NT2/D1 (cell line): ENCODE measurements at places on chromosomes 5 and 9.

DNA sequence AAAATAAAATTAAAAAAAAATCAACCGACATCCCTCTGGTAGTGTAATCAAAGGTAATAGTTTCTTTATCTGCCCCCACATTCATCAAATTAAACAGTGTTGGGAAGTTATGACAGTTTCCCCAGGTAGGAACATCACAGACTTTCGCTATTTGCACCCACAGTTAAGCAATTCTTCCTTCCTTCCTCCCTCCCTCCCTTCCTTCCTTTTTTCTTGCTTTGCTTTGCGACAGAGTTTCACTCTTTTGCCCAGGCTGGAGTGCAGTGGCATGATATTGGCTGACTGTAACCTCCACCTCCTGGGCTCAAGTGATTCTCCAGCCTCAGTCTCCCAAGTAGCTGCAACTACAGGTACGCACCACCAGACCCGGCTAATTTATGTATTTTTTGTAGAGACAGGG is 10.8 kb upstream of the BICD2 start:
- no peak for DNase-seq

- DNase-seq = no peak
Observed at GRCh38 chr5:64195981-64196380, 30.3 kb downstream of the RNF180 start.

DNA sequence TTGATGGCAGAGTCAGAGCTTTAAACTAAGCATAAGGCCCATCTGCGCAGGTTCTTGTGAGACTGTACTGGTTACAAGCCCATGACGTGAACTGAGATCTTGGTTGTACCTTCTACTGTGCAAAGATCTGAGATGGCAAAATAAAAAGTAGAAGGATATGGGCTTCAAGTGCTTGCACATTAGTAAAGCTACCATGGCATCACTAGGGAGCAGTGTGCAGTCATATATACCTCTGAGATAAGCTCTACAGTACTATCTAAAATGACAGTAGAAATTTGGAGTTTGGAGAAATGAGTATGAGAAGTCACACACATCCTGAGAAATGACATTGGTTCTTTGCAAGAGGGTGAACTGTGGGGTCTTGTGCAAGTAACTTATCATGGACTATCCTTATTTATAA is 408.2 kb upstream of the PRR16 start:
- DNase-seq = no peak

DNA sequence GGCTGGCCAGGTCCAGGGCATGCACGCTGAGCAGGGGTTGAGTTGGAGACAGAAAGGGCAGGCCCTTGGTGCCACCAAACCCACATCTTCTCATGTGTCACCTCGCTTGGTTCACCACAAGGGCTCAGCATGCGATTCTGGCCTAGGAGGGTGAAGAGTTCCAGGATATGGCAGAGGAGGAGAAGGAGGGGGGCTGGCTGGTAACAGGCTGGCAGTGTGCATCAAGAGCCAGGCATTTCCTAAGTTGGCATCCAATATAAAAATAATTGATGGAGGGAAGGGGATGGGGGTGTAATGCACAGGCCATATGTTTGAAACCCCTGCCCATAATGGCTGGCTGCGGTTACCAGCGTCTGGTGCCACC is 255.6 kb downstream of the NFIB start:
- no peak for DNase-seq

- no peak for DNase-seq
Observed at GRCh38 chr5:5497152-5497788, 74.8 kb downstream of the ICE1 start.

- no peak for DNase-seq
Observed at GRCh38 chr9:89011683-89012082, 20.4 kb downstream of the S1PR3 start.

DNA sequence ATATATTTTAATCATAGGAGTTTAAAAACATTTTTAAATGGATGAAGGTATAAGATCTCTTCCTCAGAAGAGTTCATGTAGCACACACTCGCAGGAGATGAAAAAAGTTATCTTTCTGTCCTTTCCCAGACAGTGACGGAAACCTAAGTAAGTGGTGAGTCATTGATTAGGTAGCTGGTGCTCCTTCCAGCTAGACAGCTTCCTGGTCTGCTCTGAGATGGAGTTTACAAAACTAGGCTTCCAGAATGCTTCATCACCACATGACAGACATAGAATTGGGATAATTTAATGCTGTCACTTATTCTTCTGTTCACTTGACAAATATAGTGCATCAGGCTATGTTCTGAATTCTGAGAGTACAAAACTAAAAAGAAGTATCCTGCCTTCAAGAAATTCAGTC is 2393.0 kb upstream of the C9orf72 start:
- no peak for DNase-seq

GRCh38 chr5:171706736-171707441 is 78.7 kb upstream of the SMIM23 start:
- no peak for DNase-seq

GRCh38 chr5:59038798-59039295 is 456.0 kb downstream of the RAB3C start:
- no peak for DNase-seq

- DNase-seq = no peak
Observed at GRCh38 chr5:44372028-44372427, 17.2 kb downstream of the FGF10 start.
